ENCODE measurements at places on chromosomes 6 and 20.

DNA sequence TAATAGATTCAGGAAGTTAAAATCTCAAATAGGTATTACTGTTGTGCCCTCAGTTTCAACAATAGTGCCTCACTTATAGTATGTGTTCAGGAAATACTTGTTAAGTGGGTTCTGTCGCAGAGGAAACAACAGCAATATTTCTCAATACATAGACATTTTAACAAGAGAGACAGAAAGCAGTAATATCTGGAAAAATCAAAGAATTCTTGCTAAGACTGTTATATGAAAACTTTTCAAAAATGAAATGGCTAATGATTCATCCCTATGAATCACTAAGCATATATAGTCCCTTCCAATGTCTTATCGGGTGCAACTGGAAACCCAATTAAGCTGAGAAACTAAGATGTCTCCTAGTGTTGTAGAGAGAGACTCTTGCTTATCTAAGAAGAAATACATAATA, 668.9 kb downstream of the TFAP2A start:
- H3K27ac ChIP-seq: no peak overlapping the region
- DNase-seq: no peak
- no peaks in the 10 kb centered on the region for H3K4me1 ChIP-seq

DNA sequence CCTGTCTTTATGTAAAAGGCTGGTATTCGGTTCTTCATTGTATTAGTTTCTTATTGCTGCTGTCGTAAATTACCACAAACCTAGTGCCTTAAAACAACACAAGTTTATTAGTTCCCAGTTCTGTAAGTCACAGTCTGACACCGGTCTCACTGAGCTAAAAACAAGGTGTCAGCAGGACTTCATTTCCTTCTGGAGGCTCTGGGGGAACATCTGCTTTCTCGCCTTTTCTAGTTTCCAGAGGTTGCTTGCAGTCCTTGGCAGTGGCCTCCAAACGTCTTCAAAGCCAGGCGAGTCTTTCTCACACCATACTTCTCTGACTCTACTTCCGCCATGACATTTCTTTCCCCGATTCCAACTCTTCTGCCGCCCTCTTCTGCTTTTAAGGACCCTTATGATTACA, 43.0 kb upstream of the ZFAND3 start:
- DNase-seq: no peak
- peaks cover 31% of the 10 kb centered on the region for H3K27me3 ChIP-seq
- H3K4me1 ChIP-seq: no peaks in the 10 kb centered on the region

DNA sequence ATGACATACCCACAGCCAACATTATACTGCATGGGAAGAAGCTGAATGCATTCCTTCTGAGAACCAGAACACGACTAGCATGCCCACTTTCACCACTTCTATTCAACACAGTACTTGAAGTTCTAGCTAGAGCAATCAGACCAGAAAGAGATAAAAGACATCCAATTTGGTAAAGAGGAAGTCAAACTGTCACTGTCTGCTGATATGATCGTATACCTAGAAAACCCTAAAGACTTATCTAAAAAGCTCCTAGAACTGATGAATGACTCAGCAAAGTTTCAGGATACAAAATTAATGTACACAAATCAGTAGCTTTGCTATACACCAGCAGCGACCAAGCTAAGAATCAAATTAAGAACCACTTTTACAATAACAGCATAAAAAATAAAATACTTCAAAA, 60.5 kb downstream of the EYS start:
- H3K27me3 ChIP-seq: no peaks in the 10 kb centered on the region
- H3K36me3 ChIP-seq: no peaks in the 10 kb centered on the region
- H3K4me1 ChIP-seq: no peaks in the 10 kb centered on the region
- no peak overlapping the region for H3K27ac ChIP-seq
- no peak for DNase-seq

- H3K27me3 ChIP-seq: peaks cover 7% of the 10 kb centered on the region
- H3K27ac ChIP-seq: no peak overlapping the region
- H3K4me1 ChIP-seq: no peaks in the 10 kb centered on the region
- no peaks in the 10 kb centered on the region for H3K36me3 ChIP-seq
- no peak for DNase-seq
Observed at GRCh38 chr6:145783796-145784195, 30.8 kb downstream of the FBXO30 start.

All from effector memory CD8-positive, alpha-beta T cell (primary cell).